ENCODE measurements at places on chromosomes 6 and 20. TPM values are rescaled to one million over a fixed set of nuclear protein-coding genes. Genes with fewer than 3 reads are reported as not detected.

Gene B4GALT5
- 38.2 TPM for total RNA-seq

Gene NELFE
- 25.6 TPM for total RNA-seq

Gene WFDC13
- not detected for total RNA-seq

Gene GNMT
- total RNA-seq, result 0.36 TPM

Gene TRIM38
- total RNA-seq, result 0.73 TPM

Gene LY86
- 2.6 TPM for total RNA-seq

Gene SPDEF
- total RNA-seq, result 0.18 TPM

Gene SNAP91
- total RNA-seq, result 81.5 TPM

Gene SLC35B3
- 11.4 TPM for total RNA-seq

Gene PRR18
- 0.54 TPM for total RNA-seq

Gene KHDC1
- 7.2 TPM for total RNA-seq

Gene SCRT2
- 2.9 TPM for total RNA-seq
